ENCODE measurements at places on chromosomes 4 and X.

DNA sequence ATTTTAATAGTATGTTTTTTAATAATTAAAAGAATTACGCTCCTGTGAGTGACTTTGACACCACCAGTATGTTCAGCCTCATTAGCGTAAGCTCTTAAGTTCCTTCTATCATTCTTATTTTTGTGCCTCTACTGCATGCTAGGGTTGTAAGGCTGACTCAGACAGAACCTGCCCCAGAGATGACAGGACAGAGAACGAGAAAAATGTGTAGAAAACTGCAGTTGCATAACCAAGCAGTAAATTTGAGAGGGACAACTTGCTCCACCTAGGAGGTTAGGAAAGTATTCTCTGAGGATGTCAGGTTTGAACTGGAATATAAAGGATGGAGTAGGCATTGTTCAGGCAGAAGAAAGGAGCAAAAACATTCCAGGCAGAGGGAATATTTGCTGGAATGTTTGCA is 98.7 kb downstream of the NFKB1 start:
- no peak for DNase-seq

DNA sequence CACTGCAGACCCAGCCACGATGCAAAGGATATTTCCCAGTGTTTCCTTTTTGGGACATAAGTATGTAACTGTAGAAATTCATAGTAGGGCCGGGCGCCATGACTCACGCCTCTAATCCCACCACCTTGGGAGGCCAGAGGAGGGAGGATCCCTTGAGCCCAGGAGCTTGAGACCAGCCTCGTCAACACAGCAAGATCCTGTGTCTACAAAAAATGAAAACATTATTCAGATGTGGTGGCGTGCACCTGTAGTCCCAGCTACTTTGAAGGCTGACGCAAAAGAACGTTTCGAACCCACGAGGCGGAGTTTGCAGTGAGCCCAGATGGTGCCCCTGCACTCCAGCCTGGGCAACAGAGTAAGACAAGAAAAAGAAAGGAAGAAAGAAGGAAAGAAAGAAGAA is 49.2 kb downstream of the CRLF2 start:
- no peak for DNase-seq

- no peak for DNase-seq
Observed at GRCh38 chrX:153397256-153397960, 3.7 kb downstream of the PNMA6E start.

GRCh38 chr4:161256172-161256571 is 907.6 kb downstream of the FSTL5 start:
- DNase-seq, result no peak

DNA sequence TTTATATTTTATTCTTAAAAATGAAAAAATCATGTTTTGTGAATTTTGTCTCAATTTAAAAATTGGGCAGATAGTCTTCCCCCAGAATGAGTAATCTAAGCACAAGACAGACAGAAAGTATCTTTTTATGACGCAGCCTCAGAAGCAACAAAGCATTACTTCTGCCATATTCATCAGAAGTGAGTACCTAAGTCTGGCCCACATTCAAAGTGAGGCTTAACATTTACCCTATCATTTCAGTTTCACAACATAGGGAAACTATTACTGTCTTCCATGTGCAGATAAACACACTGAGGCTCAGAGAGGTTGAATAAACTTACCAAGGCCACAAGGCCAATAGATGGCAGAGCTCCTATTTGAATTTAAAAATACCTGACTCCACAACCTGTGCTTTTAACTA is 4.4 kb upstream of the PRDX4 start:
- DNase-seq, result peak; percentile 4

GRCh38 chr4:124152132-124152531 is 560.4 kb downstream of the ANKRD50 start:
- DNase-seq, result no peak

DNA sequence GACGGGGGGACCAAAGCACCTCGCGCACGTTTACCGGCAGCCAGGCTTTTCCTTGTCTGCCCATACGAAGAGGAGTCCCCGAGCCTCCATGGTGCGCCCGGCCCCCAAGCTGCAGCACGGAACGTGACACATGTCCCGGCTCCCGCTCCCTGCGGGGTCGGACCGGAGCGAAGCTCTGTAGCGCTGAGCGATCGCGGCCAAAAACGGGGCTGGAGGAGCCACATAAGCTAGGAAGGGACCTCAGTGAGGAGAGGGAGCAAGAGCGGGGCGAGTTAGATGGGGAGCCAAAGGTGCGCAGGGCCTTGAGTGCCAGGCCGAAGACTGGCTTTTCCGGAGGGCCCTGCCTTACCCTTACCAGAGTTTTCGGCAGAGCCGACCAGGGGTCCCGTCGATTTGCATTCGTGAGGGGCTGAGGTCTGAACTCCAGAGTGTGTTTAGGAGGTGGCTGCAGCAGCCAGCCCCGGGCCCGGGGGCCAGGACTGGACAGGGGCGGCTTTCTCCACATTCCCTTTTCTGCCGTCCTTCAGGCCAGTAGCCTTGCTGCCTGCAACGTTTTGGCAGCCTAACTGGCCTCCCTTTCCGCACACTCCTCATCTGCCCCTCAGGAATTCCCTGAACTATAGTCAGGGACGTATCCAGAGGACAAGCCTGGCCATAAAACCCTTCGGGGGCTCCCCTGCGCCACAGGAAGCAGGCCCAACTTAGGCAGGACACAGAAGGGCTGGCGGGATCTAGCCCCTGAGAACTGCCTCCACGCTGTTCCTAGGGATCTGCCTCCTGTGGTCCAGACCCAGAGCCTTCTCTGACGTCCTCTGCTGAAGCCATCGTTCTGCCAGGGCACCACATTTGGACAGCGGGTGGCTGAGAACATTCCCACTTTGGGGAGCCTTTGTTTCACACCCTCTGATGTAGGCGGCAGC is 689 bp downstream of the SSR4 start:
- DNase-seq, result peak; percentile 15

DNA sequence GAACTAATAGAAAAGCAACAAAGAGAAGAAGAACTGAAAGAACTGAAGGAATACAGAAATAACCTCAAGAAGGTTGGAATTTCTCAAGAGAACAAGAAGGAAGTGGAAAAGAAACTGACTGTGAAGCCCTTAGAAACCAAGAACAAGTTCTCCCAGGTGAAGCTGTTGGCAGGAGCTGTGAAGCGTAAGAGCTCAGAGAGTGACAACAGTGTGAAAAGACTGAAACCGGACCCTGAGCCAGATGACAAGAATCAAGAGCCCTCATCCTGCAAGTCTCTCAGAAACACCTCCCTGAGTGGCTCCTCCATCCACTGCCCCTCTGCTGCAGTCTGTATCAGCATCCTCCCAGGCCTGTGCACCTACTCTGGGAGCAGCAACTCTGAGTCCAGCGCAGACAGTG is 8.4 kb upstream of the FHDC1 start:
- no peak for DNase-seq

GRCh38 chr4:127632420-127633403 is at the start of gene INTU:
INTU (plus strand) TSS chr4:127632957; CDS start chr4:127633035, 78 bp downstream.
- DNase-seq, result peak; percentile 44

GRCh38 chr4:74544655-74545361 is 99.9 kb downstream of the AREG start:
- no peak for DNase-seq

GRCh38 chr4:183905081-183905592 is at the start of gene STOX2:
STOX2 (plus strand) TSS chr4:183905307; CDS start chr4:183906791, 1,484 bp downstream.
- DNase-seq, result peak; percentile 8

DNA sequence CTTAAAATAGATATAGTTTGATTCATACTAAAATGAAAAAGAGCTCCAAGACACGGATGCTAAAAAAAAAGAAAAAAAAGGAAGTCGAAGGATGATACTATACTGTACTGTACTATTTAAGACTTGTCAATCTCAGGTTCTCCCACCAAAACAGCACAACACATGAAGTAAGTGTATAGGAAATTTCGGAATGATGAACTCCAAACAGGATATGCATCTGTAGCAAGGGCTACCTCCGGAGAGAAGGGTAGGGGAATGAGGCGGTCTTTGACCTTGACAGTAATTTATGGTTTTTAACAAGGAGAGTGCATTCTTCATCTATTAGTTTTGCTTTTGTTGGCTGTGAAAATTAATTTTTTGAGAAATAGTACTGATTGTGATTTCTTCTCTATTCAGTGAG is 541 bp upstream of the FIP1L1 start:
- no peak for DNase-seq

- DNase-seq, result no peak
Observed at GRCh38 chrX:134626434-134626833, 31.8 kb downstream of the PLAC1 start.

GRCh38 chr4:118335774-118336173 is 17.0 kb downstream of the PRSS12 start:
- DNase-seq, result no peak
